ENCODE measurements at places on chromosomes 1 and 21.

DNA sequence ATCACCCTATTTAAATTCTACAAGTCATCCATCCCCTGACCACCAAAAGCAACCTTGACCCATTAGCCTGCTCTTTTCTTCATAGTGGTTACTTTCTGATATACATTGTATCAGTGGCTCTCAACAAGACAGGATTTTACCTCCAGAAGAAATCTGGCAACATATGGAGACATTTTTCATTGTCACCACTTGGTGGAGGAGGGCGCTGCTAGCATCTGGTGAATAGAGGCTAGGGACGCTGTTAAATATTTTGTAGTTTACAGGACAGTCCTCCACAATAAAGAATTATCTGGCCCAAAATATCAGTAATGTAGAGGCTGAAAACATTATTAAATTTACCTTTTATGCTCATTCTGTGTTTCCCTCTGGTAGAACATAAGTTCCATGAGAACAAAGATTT, 6.1 kb downstream of the HSPA13 start:
- no peak for DNase-seq

GRCh38 chr1:16175610-16176553, 20.0 kb upstream of the EPHA2 start:
- DNase-seq = no peak

- DNase-seq = no peak
Measured at GRCh38 chr1:162726555-162726954, 63.9 kb upstream of the HSD17B7 start.

DNA sequence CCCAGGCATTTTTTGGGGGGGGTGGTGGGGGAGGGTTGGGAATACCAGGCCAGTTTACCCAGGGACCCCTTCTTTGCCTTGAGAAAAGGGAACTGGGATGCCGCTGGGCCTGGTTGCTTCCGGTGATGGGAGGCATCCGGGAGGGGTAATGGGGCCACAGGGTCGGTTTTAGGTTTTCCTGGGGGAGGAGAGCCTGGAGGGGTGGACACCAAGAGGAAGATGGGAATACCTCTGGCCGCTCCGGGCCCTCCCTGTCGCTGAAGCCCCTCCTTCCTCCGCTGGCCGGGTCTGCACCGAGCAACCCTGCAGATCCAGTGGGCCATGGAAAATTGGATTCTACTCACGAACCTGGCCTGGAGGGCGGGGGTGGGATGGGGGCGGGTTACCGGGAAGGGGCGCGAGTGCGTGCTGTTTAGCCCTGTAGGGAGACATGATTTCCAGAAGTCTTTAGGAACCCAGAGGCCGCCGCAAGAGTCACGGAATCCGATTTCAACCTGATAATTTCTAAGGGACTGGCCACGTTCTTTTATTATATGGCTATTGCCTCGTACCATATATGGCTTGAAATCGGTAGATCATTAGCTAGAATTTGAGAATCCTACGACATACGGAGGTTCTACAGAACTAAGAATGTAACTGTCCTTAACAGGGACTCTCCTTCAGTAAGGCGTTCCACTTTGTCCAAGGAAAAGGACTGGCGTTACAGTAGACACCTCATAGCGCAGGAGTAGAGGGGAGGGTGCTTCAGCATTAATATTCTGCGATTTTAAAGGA, 749 bp downstream of the AKIRIN1 start:
- no peak for DNase-seq

- DNase-seq = no peak
Measured at GRCh38 chr1:183838221-183838620, 33.3 kb downstream of the RGL1 start.

DNA sequence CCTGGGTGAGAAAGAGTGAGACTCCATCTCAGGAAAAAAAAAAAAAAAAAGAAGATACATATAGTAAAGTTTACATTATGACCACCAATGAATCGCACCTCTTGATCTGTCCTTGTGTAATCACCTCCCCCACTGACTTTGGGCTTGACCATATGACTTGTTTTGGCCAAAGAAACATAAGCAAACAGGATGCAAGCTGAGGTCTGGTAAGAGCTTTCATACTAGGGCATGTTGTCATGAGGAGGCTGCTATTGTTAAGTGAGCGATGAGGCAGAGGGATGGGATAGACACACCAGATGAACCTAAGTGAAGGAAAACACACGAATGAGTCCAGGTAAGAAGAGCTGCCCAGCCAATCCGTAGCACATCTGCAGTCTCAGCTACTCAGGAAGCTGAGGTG, 10.7 kb downstream of the ENAH start:
- DNase-seq = no peak

GRCh38 chr1:76942549-76942948, 75.3 kb downstream of the ST6GALNAC5 start:
- DNase-seq = no peak

DNA sequence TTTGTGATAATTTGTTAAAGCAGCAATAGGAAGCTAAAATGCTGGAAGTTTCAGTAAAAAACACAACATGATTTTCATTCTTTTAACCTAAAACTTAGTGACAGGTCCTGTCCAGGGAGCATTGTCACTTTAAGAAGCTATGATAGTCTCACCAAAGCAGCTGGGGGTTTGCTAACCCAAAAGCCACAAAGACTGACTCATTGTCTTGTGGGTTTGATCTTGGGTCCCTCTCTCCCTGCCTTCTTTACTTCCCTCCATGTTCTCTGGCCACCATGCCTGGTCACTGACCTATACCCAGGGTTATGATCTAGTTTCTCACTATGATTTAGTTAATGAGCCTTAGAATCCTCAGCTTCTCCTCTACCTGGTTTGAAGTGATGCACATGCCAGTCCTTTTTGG, 213.5 kb upstream of the PTGFR start:
- peak; percentile 0 for DNase-seq

DNA sequence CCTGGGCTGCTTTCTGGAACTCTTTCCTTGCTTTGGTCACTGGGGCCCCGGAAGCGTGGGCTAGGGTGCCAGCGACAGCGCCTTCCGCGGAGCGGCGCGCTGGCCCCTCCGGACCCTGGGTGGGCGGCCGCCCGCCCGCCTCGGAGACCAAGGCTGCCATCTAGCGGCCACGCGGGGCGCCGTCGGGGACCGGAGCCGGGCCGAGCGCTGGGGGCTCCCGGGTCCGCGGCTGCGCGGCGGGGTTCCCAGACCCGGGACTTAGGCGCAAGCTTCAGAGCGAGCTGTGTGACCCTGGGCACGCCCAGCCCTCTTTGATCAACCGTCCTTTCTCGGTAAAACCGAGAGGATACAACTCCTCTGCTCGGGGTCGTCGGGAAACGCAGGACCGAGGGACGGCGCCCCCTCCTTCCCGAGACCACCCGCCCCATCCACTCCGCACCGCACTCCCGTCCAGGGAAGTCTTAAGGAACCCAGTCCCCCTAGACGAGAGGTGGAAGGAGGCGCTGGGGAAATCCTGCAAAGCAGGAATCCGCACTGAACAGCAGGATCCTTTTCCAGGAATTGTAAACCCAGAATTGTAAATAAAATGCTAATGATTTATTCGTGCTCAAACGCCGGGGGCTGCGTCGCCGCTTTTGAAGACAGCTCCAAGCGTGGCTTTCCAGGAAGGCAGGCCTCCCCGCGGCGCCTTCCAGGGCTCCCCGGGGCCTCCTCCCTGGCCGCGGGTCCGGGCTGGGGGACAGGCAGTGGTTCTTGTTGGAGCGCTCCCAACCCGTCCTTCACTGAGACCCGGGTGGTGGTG, 41.2 kb downstream of the RRAGC start:
- peak; percentile 25 for DNase-seq

- DNase-seq = peak; percentile 27
Measured at GRCh38 chr1:59484096-59484495, 187.2 kb downstream of the FGGY start.

DNA sequence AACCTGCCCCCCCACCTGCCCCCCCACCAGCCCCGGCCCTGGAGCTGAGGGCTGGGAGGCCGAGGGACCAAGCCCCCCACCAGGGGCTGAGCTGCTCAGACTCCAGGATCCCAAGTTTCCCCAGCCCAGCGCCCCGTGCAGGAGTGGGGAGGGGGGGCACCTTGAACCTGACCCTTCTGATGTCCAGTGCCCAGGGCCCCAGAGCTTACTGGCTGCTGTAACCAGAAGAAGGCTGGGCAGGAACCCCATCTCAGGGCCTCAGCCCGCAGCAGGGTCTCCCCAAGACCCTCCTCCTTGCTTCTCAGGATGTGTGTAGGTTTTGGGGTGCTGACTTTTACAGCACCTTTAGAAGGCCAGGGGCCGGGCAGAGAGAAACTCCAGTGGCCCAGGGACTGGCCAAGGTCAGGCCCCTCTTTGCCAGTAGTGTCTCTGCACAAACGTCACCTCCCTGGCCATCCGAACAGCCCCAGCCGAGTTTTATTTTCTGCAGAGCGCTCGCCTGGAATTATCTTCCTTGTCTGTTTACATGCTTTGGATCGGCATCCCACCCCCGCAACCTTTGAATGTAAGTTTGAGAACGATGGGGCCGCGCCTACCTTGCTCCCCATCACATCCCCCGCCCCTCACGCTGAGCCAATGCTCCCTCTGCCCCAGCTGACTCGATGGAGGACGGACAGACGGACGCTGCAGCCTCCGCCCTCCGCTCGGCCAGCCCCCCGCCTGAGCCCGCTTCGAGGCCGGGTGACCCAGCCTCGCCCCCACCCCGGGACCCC, 70.1 kb upstream of the CASZ1 start:
- DNase-seq = no peak

GRCh38 chr1:193451001-193451400, 264.6 kb upstream of the B3GALT2 start:
- DNase-seq = no peak

- no peak for DNase-seq
Measured at GRCh38 chr21:35853321-35854239, 206.7 kb downstream of the SETD4 start.

DNA sequence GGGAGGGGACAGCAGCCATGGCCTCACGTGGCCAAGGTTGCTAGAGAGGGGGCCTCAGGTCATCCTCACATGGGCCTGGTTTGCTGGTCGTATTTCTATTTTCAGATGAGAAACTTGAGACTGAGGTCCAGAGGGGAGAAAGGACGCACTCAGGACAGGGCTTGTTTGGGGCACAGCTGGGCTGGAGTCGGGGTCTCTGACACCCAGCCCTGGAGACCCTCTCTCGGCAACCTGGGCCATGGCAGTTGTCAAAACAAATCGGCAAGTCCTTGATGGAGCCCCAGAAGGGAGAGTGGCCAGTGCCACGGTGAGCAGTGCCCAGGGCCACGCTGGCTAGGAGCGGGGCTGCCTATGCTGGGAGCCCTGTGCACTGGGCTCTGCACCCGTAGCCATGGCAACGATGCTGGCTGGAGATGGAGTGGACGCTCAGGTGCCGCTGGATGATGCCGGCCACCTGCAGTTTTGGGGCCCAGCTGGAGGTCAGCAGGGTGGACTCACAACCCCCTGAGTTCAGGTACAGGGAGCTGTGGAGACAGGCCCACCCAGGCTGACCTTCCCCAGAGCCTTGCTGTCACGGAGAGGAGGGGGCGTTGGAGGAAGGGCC, 11.1 kb downstream of the LRRC3 start:
- no peak for DNase-seq

- DNase-seq = peak; percentile 88
Measured at GRCh38 chr1:54996359-54996868, 2.3 kb upstream of the BSND start.

DNA sequence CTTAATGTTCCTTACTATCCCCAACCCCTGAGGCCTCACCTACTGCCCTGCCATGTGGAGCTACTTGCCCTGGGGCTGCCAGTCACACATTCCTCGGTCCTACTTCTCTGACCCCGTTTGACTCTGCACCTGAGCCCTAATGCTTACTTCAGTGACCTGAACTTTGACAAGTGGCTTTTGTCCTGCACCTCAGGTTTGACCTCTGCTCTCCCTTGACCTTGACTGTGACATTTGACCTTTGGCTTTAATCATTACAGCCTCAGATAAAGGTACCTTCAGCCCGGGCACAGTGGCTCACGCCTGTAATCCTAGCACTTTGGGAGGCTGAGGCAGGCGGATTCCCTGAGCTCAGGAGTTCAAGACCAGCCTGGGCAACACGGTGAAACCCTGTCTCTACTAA, 22.8 kb downstream of the MR1 start:
- DNase-seq = no peak

GRCh38 chr1:159205225-159205624, 550 bp downstream of the ACKR1 start:
- DNase-seq = no peak

DNA sequence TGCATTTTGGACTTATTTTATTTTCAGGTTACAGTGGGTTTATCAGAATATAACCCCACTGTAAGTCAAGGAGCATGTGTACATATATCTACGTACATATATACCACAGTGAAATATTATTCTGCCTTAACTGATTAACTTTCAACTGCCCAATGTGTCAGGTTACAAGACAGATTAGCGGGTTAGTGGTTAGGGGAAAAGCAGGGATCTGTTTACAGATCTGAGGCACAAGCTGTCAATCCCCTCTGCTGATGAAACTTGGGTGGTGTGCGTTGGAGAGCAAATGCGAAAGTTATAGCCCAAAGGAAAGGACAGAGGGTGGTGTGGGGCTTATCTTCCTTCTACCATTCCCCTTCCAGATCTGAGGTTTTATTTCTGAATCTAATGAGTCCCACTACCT, 238.2 kb upstream of the KCNK2 start:
- no peak for DNase-seq

DNA sequence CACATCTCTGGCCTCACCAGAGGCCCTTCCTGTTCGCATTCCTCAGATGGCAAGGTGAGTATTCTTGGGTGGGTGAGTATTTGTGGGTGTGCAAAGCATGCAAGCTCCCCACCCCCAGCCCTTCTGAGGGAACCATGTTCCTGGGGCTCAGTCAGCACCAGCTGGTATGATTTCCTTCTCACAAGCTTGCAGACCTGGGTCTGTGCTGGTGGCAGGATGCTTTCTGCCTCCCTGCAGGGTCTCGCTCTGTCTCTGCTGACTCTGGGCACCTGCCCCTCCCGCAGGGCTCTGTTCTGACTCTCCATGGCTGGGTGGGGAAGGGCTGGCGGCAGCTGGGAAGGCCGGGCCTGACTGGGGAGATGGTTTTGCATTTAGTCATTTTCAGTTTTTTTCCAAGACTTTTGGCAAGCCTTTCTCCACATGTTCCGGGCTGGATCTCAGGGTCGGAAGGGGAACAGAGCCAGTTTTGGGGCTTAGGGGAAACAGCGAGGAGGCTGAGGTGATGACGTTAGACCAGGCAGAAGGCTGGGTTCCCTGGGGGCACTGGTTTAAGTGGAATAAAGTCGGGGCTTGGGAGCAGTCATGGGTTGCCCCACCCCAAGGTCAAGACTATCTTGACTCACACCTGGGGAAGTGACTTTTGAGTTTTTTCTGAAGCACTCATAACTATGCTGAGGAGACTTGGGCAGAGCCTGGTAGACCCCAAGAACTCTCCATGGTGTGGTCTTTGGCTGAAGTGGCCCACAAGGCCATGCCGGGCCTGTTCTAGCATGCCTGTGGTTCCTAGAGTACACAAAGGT, 6.2 kb downstream of the RASSF5 start:
- no peak for DNase-seq

GRCh38 chr1:231807541-231807940, 181.0 kb downstream of the DISC1 start:
- no peak for DNase-seq

- DNase-seq = no peak
Measured at GRCh38 chr1:20715406-20715805, 2.4 kb downstream of the KIF17 start.

- DNase-seq = no peak
Measured at GRCh38 chr1:243549791-243550190, 293.9 kb downstream of the SDCCAG8 start.

- no peak for DNase-seq
Measured at GRCh38 chr1:64147759-64148158, 55.7 kb upstream of the UBE2U start.

GRCh38 chr1:38085666-38086330, 39.2 kb upstream of the POU3F1 start:
- no peak for DNase-seq
